ENCODE measurements at places on chromosomes 11 and 22.

- H3K4me1 ChIP-seq, result peaks cover 22% of the 10 kb centered on the region
- no peaks in the 10 kb centered on the region for H3K36me3 ChIP-seq
- no peak overlapping the region for H3K4me3 ChIP-seq
- H3K27me3 ChIP-seq, result no peaks in the 10 kb centered on the region
Observed at GRCh38 chr22:25660336-25660735, 81.7 kb upstream of the MYO18B start.

DNA sequence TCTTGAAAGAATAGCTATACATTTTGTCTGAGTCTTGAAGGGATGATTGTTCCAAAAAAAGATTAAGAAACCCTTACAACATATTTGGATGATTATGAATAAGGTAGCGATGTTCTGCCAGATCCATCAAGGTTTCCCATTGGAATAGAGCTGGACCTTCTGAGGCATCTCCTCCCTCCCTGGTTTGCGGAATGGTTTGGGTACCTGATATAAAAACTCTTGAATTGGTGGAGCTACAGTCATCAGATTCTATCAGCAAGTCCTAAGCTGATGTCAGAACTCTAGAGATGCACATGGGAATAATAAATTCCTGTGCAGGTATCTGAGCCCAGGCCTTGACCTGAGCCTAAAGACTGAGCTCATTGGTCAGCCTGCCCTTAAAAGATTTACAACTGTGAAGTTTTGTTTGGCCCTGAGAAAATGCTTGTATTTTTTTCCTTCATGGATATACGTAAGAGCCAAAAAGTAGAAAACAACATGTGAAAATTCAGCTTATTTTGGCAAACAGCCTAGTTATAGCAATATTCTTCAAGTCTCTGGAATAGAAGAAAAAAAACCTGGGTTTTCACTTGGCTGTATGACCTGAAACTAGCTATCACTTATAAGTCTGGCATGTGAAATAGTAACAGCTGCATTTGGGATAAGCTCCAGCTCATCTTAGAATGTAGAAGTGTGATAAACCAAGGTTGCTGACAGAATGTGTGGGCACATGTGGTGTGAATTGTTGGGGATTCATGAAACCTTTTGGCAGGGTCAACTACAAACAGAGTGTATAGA is 265.7 kb upstream of the CTSC start:
- no peak for DNase-seq
- no peak overlapping the region for H3K4me3 ChIP-seq
- peaks cover 23% of the 10 kb centered on the region for H3K4me1 ChIP-seq

DNA sequence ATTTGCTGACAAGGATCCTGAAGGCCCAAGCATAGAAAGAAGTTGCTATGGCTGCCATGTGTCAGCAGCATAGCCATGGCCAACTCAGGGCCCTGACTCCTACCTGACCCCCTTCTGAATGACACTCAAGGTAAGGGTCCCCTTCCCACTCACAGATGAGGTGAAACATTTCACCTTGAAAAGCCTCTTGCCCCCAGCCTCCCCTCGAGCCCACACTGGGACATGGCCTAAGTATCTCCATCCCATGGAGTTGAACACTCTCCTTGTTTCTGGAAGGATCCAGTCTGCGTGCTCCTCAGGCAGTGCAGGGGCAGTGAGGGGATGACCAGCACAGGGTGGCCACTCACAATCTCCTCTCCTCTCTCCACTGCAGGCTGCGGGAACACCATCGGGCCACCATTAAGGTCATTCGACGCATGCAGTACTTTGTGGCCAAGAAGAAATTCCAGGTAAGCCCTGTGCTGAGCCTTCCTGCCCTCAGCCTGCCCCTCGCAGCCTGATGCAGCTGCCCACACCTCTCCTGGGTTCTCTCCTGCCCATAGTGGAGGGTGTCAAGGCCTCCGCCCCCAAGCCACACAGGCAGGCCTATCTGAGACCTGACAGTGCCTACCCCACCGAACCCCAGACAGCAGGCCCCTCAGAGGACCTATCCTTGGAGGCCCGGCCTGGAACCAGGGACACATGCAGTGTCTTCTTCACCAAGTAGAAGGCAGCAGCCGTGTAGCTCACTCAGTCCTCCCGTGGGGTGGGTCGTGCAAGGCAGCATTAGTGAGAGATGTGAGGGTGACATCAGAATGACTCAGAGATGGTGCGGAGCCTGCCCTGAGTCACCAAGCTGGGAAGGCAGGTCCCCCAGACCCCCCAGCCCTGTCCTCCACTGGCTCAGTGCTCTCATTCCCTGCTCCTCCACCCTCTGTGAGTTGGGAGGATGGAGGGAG is 68.9 kb upstream of the KCNQ1OT1 start:
- H3K27me3 ChIP-seq, result peaks cover 3% of the 10 kb centered on the region
- no peak overlapping the region for H3K4me3 ChIP-seq
- DNase-seq, result peak; percentile 30
- peaks cover 18% of the 10 kb centered on the region for H3K4me1 ChIP-seq

DNA sequence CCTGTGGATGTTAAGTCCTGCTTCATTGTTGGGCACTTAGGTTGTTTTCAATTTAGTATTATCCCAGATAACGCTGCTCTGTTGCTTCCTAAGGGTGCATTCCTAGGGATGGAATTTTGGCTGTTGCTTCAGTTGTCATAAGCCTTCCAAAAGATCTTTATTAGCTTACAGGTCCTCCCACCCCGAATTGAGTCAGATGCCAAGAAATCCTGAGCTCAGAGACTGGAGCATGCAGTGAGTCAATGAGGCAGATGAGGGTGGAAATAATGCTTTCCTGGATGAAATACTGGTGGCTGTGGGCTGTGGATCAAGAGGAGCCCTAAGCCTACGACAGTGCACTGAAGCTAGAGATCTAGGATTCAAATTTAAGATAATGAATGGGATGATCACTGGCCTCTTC is 10.7 kb upstream of the IL18BP start:
- no peak for DNase-seq
- H3K27me3 ChIP-seq, result no peaks in the 10 kb centered on the region

GRCh38 chr22:19967850-19968449 is 26.3 kb upstream of the TXNRD2 start:
- H3K4me3 ChIP-seq, result no peak overlapping the region
- peaks cover 9% of the 10 kb centered on the region for H3K4me1 ChIP-seq
- no peaks in the 10 kb centered on the region for H3K27me3 ChIP-seq
- H3K27ac ChIP-seq, result no peak overlapping the region

DNA sequence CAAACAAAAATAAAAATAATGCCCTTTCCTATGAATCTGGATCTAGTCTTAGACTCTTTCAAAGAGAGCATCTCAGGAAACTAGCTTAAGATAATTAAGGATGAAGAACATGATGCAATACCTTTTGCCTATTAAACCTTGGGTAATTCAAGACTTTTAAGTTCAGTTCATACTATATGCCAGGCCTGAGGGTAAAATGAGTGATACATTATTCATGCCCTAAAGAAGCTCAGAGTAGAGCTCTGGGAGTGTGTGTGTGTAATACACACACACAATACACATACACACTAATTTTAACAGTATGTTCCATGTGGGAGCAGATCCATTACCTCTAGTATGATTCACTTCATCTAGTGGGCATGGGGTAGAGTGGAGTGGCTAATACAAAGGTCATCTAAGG is 651.4 kb upstream of the CHORDC1 start:
- H3K4me3 ChIP-seq, result no peak overlapping the region
- H3K27me3 ChIP-seq, result no peaks in the 10 kb centered on the region
- no peak for DNase-seq
- H3K27ac ChIP-seq, result no peak overlapping the region

DNA sequence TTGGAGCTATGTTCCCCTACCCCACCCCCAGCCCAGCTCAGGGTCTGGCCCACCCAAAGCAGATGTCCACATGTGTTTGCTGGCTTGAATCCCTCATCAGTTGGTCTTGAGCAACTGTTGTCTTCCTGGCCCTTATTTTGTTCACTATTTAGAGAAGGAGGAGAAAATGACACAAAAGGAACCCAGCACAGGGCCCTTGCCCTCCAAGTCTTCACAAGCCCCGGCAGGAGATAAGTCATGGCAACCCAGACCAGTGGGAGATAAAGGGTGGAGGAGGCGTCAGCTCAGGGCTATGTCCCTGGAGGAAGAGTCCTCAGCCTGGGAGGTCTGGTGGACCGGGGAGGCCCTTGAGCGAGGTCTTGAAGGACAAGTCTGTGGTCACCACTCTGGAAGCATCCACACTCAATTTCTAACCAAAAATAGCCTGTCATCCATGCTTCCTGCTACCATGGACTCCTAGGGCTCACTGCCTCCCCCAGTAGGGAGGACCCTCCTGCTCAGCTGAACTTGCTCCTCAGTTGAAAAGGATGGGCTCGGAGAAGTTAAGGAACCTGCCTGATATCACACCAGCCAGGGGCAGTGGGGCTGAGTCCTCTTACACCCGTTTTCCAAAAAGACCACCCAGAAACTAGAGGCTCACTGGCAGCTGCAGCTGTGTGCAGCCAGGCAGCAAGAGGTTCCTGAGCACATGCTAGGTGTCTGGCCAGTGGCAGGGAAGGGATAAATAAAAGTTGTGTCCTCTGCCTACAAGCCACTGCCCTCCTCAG is 1.8 kb upstream of the RAB3IL1 start:
- DNase-seq, result no peak
- peak overlapping the region; percentile 76 for H3K4me3 ChIP-seq
- H3K27me3 ChIP-seq, result peaks cover 42% of the 10 kb centered on the region

GRCh38 chr11:103901656-103902055 is 134.8 kb upstream of the DDI1 start:
- H3K36me3 ChIP-seq, result peaks cover 2% of the 10 kb centered on the region
- H3K4me3 ChIP-seq, result no peak overlapping the region
- no peak for DNase-seq
- H3K27me3 ChIP-seq, result no peaks in the 10 kb centered on the region

DNA sequence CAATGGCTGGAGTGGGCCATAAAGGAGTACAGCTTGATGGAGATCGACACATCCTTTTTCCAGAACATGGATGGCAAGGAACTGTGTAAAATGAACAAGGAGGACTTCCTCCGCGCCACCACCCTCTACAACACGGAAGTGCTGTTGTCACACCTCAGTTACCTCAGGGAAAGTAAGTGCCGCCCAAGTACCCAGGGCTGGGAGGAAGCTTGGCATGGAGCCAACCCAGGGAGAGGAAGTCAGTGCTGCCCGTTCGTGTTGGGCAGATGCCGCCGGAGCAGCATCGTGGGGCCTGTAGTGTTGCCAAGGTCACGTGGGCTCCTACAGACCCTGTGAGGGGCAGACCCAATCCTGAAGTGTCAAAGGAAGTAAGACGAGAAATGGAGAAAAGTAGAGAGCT is 78.9 kb downstream of the FLI1 start:
- peaks cover 21% of the 10 kb centered on the region for H3K27me3 ChIP-seq
- H3K4me1 ChIP-seq, result peaks cover 15% of the 10 kb centered on the region
- H3K27ac ChIP-seq, result no peak overlapping the region
- DNase-seq, result no peak
- no peak overlapping the region for H3K4me3 ChIP-seq

- H3K4me1 ChIP-seq, result peaks cover 9% of the 10 kb centered on the region
- no peak for DNase-seq
- H3K27ac ChIP-seq, result no peak overlapping the region
- H3K27me3 ChIP-seq, result no peaks in the 10 kb centered on the region
- no peak overlapping the region for H3K4me3 ChIP-seq
- peaks cover 61% of the 10 kb centered on the region for H3K36me3 ChIP-seq
Observed at GRCh38 chr11:78241475-78241874, 52.8 kb downstream of the USP35 start.

DNA sequence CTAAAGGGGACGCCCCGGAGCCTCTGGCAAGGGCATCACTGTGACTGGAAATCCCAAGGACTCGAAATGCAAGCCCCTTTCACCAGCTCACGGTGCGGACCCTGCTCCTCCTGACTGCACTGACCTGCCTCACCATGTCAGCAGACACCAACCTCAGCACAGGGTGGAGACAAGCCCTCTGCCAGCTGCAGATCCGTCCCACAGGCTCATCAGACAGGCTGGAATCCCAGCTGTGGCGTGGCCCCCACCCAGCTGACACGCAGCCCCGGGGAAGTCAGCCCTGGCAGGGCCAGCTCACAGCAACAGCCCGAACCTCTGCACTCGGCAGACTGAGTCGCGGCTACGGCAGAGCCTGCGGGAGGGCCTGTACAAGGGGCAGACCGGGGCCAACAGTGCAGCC is 36.8 kb downstream of the BRD1 start:
- H3K27ac ChIP-seq, result no peak overlapping the region
- no peaks in the 10 kb centered on the region for H3K27me3 ChIP-seq
- peaks cover 8% of the 10 kb centered on the region for H3K4me1 ChIP-seq
- H3K36me3 ChIP-seq, result peaks cover 35% of the 10 kb centered on the region

GRCh38 chr22:43433451-43434274 is 21.8 kb downstream of the MPPED1 start:
- no peak for DNase-seq
- no peaks in the 10 kb centered on the region for H3K36me3 ChIP-seq
- H3K4me3 ChIP-seq, result no peak overlapping the region
- no peaks in the 10 kb centered on the region for H3K4me1 ChIP-seq
- H3K27me3 ChIP-seq, result peaks cover 76% of the 10 kb centered on the region

DNA sequence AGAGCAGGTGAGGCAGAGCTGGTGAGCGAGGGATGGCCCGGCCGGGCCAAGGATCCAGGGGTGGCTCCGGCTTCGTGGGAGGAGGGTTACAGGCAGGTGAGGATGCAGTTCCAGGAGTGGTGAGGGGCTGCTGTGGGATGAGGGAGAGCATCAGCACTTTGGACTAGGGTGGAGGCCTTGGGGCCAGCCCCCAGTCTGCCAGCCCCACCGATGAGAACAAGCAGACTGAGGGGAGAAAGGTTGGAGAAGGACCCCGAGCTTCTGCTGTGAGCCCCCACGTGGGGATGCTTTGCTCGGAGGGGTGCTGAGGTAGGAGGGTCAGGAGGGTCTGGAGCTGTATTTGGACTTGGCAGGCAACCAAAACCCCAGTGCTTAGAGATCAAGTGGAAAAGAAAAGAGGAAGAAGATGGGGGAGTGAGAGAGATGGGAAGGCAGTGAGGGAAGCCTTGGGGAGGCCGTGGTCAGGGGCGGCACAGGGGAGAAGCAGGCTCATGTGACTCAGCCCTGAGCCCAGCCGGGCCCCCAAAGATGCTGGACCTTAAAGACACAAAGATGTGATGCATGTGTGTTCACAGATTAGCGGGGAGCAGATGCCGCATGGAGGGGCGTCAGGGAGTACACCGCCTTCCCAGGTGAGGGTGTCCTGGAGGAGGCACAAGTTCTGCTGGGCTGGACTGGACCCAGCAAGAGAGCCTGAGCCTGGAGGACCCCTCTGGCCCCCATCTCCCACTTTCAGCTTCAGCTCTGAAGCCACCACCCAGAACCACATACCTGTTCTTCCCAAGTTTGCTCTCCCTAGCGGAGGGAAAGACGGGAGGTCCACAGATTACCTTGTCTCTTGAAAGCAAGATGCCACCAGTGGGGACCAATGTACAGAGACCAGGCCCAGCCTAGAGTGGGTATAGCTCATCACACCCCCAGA is 91.3 kb downstream of the CDKN1C start:
- no peaks in the 10 kb centered on the region for H3K27me3 ChIP-seq
- no peak overlapping the region for H3K4me3 ChIP-seq
- peaks cover 22% of the 10 kb centered on the region for H3K4me1 ChIP-seq
- H3K27ac ChIP-seq, result no peak overlapping the region
- no peaks in the 10 kb centered on the region for H3K36me3 ChIP-seq

GRCh38 chr11:130313383-130314183 is 1.1 kb downstream of the ZBTB44 start:
- no peak for DNase-seq
- peaks cover 9% of the 10 kb centered on the region for H3K36me3 ChIP-seq
- H3K27me3 ChIP-seq, result no peaks in the 10 kb centered on the region
- peak overlapping the region; percentile 86 for H3K4me3 ChIP-seq

GRCh38 chr11:68113986-68114385 is 7.2 kb downstream of the CHKA start:
- no peak for DNase-seq
- peaks cover 14% of the 10 kb centered on the region for H3K36me3 ChIP-seq
- H3K27me3 ChIP-seq, result no peaks in the 10 kb centered on the region
